G401 (cell line): ENCODE measurements at places on chromosomes 11 and 22.

GRCh38 chr11:65873318-65874156 lies 937 bp upstream of the EFEMP2 start:
- DNase-seq, result peak; percentile 94

DNA sequence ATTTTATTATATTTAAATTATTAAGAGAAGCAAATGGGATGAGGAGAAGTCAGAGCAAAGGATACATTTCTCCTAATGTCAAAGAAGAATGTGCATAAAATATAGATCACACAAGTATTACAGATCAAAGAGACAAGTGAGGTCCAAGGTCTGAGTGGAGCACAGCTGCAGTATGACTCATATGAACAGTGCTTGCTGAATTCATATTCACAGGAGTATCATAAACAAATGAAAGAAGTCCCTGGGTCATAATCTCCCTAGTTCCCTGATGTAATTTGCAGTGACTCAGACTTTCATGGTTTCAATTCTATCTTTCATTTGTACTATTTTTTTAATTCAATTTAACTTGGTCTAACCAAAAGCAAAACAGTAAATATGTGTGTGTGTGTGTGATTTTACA lies 499.0 kb upstream of the CCDC179 start:
- no peak for DNase-seq

DNA sequence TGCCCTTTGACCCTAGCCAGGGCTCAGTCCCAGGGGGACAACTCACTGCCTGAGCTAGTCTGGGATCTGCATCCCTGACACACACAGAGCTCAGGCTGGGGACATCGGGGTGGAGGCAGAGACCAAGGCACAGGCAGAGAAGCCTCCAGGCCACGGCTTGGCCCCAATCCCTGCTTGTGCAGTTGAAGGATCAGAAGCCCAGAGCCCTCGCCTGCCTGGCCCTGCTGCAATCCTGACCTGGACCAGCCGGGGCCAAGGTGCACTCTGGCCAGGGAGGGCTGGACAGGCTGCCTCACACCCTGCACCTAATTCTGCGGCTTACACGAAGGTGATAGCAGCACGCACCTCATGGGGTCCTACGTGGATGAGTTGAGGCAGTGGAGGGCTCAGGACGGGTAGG lies 34.6 kb downstream of the WNT7B start:
- no peak for DNase-seq

DNA sequence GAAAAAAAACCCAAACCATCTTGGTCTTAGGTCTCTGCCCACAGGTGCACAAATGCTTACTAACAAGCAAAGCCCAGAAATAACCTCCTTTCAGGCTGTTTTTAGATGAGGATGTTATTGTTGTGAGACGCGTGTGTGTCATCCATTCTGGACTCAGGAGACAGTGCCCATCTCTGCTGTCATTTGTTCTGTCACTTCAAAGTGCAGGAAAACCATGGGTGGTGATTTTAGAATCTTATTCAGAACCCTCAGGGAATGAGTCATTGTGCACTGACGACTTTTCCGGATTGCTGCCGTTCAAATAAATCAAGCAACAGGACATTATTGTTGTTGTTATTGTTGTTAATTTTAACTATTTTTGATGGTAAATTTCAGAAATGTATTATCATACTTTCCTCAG lies 110.3 kb downstream of the LRRC32 start:
- no peak for DNase-seq

GRCh38 chr22:31095637-31096249 lies 11.6 kb downstream of the SELENOM start:
- DNase-seq, result no peak

DNA sequence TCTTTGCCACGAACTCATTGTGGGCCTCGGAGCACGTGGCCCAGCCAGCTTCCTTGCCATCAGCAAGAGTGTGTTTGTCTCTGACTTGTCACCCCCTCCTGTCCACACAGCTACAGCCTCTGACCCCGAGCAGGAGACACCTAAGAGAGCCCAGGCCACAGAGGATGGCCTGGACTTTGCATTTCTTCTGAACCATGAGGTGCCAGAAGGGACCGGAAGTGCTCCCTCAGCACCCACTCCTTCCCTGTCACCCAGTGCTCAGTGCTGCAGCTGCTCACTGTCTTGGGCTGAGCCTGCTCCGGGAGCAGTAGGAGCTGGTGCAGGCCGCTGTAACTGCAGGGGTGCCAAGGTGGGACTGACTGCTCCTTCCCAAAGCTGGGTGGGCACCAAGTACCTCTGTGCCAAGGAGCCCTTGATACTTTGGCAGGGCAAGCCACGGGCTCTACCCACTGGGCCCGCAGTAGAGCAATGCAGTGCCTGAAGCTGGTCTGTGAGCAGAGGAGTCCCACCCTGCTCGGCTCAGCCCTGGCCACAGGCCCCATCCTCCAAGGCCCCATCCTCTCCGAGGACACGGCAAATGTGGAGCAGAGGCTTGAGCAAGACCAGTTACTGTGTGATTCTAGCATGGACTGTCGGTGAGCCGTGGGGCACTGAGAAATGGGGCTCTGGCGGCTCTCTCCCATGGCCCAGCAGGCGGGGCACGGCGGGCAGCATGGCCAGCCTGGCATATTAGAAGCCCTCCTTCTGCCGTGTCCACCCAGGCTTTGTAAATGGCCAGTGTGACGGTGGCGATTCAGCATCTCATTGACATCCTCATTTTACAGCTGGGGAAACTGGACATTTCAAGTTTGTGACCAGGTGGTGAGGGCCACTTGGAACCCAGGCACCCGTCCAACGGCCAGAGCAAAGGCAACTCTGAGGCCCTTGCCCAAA lies 6.3 kb downstream of the GRK2 start:
- DNase-seq, result peak; percentile 58

GRCh38 chr22:19988965-19989724 lies 27.5 kb downstream of the ARVCF start:
- no peak for DNase-seq

- no peak for DNase-seq
Observed at GRCh38 chr11:36311926-36312595, 16.0 kb downstream of the PRR5L start.

DNA sequence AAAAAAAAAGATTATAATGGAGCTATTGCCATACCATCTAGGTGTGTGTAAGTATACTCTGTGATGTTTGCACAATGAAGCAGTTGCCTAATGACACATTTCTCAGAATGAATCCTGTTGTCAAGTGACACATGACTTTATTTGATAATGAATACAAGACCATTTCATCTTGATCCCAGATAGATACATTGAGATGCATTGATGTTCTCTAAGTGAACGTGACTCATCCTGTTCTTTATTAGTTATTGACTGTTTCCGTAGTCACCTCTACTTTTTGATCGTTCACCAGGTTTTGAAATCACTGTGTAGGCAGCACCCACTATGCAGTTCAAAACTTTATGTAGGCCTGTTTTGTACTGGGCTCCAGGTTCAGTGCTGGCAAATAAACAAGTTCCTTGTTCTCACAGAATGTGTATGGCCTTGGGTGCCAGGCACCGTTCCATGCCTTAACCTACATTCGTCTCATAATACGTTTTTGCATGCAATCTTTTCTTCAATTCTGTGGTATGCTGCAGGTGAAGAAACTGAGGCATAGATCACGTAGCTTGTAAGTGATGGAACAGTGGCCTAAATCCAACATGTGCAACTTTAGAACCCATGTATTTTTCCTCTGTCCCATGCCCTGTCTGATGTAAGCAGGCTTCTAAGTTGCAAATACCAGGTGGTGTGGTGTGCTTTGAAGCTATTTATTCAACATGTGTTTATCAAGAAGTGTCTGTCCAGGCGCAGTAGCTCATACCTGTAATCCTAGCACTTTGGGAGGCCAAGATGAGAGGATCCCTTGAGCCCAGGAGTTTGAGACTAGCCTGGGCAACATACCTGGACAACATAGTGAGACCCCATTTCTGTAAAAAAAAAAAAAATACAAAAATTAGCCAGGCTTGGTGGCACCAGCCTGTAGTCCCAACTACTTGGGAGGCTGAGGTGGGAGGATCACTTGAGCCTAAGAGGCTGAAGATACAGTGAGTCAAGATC lies 10.4 kb downstream of the SREBF2 start:
- DNase-seq, result no peak

- DNase-seq, result no peak
Observed at GRCh38 chr11:101436511-101437142, 147.2 kb downstream of the TRPC6 start.

DNA sequence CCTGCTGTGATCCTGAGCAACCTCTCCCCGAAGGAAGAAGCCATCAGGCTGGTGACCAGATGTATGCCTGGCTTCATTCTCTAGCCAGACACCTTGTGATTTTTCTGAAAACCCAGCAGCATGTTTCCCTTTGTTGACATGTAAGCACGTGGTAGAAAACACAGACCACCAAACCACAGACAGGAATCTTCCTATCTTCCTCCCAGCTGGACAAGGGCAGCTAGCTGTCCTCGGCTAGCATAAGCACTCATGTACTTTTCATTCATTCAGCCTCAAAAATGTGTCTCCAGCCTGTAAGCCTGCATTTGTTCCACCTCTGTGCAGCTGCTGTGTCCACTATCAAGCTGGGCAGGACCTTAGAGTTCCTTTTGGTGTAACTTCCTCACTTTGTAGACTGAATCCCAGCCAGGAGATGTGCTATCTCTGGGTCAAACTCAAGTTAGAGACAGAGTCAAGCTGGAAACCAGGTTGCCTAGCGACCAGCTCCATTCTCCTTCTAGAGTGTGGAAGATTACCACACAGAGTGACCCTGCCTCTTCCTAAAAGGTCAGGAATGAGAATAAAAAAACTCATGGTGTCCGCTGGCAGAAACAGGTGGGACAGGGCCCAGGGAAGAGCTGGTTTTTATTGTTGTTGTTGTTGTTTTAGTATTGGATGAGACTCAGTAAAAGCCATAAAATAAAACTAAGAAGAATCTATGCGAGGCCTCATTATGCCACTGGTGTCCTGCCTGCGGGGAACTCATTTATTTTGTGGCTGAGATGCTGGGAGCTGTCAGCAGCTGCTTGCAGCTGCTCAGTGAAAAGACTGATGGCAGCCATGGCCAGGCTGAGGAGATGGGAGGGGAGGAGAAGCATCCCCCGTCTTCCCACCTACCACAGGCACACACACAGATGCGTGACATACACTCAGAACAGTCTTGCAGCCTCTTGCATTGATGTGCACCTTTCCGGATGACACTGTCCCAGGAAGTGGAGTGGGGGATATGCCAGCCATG lies 7.4 kb upstream of the CLMP start:
- no peak for DNase-seq
